ENCODE measurements at places on chromosomes 6 and 20. TPM values are rescaled to one million over a fixed set of nuclear protein-coding genes. Genes with fewer than 3 reads are reported as not detected.
A peak's percentile ranks its signal among the peaks of the same experiment; 100 is the strongest.

GRCh38 chr6:130932921-130933320, 105.7 kb downstream of the SMLR1 start:
- no peak for DNase-seq

DNA sequence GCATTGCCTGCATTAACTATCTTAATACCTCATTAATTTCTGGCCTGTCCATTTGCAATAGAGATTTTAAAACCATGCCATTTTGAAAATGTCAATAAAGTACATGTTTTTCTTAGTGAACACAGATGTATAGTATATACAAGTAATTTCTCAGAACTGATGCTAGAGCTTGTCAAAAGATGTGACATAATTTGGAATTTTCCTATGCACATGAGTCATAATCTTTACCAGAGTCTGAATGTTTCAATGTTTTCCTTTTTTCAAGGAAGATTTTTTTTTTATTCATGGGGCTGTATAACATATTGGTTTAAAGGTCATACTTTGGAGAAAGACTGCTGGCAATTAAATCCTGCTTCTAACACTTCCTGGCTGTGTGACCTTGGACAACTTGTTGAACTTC, 1347.5 kb upstream of the ADGRB3 start:
- no peak for DNase-seq

DNA sequence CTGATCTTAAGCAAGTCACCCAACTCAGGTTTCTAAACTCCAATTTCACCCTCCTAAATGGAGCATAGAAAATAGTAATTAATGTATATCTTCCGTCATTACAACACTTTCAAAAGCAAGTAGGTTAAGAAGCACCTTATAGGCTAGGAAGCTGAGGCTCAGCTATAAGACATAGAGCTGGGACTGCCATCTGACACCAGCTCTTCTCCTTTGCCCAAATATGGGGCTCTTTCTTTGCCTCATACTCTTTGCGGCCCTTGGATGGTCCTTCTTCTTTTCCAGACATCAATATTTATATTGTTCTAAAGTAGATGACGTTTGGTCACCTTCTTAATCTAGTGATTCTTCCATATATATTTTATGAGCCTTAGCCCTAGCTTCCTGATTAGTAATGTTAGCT, 413.2 kb downstream of the LMBRD1 start:
- DNase-seq, result no peak

- no peak for DNase-seq
Measured at GRCh38 chr20:6691516-6691915, 76.0 kb upstream of the BMP2 start.

DNA sequence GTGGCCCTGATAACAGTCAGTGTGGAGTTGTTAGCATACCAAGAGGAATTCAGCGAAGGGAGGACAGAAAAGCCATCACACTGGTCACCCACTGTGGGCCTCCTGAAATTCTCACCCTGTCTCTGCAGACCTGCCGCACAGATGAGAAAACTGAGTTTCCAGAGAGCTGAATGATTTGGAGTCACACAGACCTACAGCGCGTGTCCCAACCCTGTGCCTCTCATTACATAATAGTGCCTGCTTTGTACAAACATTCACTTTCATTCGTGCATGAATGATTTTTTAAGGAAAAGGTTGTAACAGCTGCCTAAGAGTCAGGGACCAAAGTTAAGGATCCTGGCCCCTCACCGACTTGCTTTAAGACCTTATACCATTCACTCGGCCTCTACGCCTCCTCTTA, 62.7 kb downstream of the THBS2 start:
- no peak for DNase-seq

DNA sequence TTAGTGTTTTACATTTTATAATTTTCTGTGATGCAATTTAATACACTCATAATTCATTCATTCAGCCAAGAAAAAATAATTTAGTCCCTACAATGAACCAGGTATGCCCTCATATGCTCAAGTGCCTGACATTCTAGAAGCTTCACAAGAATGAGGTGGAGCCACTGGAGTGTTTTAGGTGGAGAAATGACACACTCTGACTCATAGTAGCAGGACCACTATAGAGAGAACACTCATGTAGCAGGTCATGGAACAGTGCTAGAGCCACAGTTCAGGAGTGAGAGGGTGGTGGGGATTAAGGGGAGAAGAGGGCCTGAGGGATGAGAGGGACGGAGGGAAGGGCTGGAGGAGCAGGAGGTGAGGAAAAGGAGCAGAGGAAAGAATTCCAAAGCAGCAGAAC, 1.4 kb upstream of the HLA-G start:
- no peak for DNase-seq

GRCh38 chr6:64908104-64908503, 798.9 kb downstream of the EYS start:
- no peak for DNase-seq

GRCh38 chr6:40755046-40755681, 168.0 kb upstream of the LRFN2 start:
- no peak for DNase-seq

DNA sequence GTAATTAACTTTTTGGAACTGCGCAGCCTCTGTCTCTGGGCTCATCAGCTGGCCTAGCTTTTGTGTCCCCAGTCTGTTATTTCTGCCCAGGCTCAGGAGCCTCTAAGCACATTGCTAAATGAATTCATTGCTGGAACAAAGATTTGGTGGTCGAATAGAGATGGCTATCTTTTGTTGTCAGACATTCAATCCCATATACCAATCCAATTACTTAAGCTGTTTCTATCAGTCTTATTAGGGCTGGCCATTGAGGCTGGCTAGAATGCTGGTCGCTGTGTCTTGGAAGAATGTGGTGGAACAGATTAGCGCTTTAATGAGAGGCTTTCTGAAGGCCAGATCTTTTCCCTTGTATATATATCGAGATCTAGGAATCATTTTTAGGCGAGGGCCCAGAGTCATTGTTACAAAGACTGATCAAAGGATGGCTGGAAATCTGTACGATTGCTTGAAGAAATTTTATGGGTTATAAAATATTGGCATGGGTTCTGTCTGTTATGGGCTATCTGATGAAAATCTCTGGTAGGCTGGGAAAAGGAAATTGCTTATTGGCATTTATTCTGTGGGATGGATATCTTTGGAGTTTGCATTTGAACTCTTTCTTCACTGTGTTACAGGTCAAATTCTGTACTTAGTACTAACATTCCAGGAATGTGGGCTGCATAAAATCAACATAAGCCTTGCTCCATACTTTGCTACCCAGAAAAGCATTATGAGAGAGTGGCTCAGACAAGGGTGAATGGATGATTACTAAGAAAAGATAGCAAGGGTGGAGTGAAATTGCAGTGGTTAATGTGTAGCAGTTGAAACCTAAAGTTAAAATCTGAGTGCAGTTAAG, 34.8 kb upstream of the JAG1 start:
- no peak for DNase-seq

GRCh38 chr6:52403627-52404026, 16.5 kb upstream of the EFHC1 start:
- DNase-seq, result no peak

DNA sequence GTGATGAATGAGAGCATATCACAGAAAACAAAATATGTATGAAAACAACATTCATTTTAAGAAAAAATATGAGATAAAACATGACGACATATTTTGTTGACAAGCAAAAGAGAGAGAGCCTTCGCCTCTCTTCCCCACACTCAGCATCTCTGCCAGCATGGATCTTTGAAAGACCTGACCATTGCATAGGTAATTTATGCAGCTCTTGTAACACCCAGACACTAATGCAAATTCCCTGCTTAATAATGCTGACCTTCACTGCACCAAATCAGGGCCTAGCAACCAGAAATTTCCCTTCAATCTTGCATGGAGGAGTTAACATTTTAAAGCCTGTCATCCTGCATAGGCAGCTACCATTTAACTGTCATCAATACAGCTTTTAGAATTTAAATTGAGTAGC, 50.0 kb upstream of the CNR1 start:
- DNase-seq, result no peak

DNA sequence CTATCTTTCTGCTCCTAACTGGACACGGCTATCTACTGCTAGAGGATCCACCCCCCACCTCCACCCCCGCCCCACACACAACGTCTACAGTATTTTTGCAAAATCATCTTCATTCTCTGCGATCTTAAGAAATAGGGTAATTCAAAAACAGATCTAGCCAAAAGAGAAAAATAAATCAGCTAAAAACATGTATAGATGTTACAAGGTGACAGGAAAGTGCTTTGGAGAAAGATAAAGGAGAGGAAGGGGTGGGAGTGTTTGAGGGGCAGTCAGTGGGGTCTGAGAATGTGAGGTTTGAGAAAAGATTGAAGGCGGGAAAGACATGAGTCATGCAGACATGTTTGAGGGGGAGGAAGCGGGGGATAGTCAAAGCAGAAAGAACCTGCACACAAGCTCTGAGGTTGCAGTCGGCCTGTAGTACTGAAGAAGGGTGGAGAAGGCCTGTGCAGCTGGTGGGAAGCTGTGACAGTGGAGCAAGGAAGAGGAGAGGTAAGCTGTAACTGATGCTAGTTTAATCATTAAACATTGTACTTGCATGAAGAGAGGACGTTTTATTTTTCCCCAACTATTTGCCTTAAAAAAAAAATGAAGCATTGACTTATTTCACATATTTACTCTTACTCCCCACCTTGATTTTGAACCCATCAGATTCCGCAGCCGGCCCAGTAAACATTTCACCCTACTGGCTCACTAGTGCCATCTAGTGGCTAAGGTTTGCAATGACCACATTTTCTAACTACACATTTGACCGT, 332.6 kb downstream of the ADGRB3 start:
- peak; percentile 46 for DNase-seq

DNA sequence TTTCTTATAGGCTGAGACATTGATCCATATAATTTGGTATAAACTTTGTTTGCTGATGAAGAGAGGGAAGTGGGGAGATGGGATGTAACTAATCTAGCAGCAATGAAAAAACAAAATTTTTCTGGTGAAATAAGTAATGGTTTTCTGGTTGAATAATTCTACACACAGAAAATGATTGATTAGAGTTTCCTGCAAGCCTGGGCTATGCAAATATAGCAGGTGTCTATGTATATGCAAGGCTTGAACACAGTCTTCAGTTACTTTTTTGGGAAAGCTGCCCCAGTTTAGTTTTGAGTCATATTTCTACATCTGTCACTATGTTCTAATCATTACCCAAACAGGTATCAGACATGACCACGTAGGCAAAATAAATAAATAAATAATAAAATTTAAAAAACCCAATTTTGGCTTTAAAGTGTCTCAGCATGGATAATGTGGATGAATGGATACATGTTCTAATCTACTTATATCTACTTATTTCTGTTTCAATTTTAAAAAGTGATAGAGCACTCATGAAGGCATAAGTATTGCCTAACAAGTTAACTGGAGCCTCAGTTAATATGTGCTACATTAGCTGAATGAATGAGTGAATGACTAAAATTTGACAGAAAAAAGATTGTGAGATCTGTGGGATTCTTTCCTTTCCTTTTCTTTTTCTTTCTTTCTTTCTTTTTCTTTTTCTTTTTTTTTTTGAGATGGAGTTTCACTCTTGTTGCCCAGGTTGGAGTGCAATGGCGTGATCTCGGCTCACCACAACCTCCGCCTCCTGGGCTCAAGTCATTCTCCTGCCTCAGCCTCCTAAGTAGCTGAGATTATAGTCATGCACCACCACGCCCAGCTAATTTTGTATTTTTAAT, 37.2 kb upstream of the TFB1M start:
- no peak for DNase-seq

GRCh38 chr6:164101859-164102258, 687.3 kb downstream of the QKI start:
- no peak for DNase-seq

DNA sequence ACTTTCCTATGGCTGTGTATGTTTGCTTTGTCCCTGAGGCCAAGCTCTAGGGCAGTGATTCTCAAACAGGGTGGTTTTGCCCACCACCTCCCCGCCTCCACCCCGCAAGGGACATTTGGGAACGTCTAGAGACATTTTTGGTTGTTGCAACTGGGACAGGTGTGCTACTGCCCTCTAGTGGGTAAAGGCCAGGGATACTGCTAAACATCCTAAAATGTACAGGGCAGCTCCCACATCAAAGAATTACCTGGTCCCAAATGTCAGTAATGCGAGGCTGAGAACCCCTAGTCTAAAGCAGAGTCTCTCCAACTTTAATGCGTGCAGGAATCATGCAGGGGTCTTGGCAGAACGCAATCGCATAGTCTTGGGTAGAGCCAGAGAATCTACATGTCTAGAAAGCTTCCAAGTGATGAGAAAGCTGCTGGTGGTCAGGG, 5.1 kb downstream of the KCNS1 start:
- DNase-seq, result peak; percentile 61

GRCh38 chr6:24408719-24409410, 6.1 kb downstream of the MRS2 start:
- no peak for DNase-seq

GRCh38 chr20:11457488-11457887, 460.2 kb upstream of the BTBD3 start:
- DNase-seq, result no peak

GRCh38 chr6:150301846-150302519, 66.8 kb upstream of the IYD start:
- no peak for DNase-seq

- DNase-seq, result no peak
Measured at GRCh38 chr20:48175261-48175660, 390.0 kb upstream of the SULF2 start.

The SDC4 gene
- total RNA-seq, result 46.7 TPM

The EDN3 gene
- total RNA-seq, result 0.13 TPM

The SIRPD gene
- 0.24 TPM for total RNA-seq

The RAB23 gene
- total RNA-seq, result 2.1 TPM

The BTNL2 gene
- total RNA-seq, result not detected

The IL17F gene
- total RNA-seq, result not detected

The SPATS1 gene
- not detected for total RNA-seq

The ARMH2 gene
- 2.7 TPM for total RNA-seq

The SEL1L2 gene
- not detected for total RNA-seq

The CASS4 gene
- 16.9 TPM for total RNA-seq

The TMEM200A gene
- total RNA-seq, result 0.19 TPM

The F13A1 gene
- total RNA-seq, result 5.5 TPM

The FILIP1 gene
- not detected for total RNA-seq

All from naive thymus-derived CD4-positive, alpha-beta T cell (primary cell).